Astrocyte (in vitro differentiated cells and primary cell): ENCODE measurements at places on chromosomes 7 and 10. TPM values are rescaled to one million over a fixed set of nuclear protein-coding genes. Genes with fewer than 3 reads are reported as not detected.

- H3K4me1 ChIP-seq: no peaks in the 10 kb centered on the region
- no peak for DNase-seq
- H3K36me3 ChIP-seq: no peaks in the 10 kb centered on the region
- H3K4me3 ChIP-seq: no peak overlapping the region
- H3K27ac ChIP-seq: no peak overlapping the region
Measured at GRCh38 chr7:25894002-25894901, 257.7 kb upstream of the NFE2L3 start.

DNA sequence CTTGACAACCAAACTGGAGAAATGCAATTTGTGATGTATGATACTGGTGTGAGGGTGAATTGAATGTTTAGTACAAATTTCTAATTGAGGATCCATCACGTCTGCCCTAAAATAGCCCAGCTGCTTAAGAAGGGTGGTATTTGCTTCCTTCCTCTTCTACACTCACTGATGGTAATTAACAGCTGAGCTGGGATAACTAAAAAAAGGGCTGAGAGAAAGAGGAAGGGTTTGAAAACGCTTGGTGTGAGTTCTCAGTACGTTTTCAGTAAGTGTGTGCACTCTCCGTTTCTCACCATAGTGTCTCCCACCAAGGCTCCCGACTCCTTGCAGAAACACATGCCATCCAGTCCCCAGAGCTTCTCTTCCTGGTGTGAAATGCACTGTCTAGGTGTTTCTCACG, 54.3 kb downstream of the MAP3K8 start:
- H3K27ac ChIP-seq: no peak overlapping the region
- DNase-seq: no peak
- no peak overlapping the region for H3K4me3 ChIP-seq
- peaks cover 2% of the 10 kb centered on the region for H3K27me3 ChIP-seq
- peaks cover under 1% of the 10 kb centered on the region for H3K4me1 ChIP-seq

The ARID5B gene
- total RNA-seq: 64.6 and 66.0 TPM in 2 replicates

DNA sequence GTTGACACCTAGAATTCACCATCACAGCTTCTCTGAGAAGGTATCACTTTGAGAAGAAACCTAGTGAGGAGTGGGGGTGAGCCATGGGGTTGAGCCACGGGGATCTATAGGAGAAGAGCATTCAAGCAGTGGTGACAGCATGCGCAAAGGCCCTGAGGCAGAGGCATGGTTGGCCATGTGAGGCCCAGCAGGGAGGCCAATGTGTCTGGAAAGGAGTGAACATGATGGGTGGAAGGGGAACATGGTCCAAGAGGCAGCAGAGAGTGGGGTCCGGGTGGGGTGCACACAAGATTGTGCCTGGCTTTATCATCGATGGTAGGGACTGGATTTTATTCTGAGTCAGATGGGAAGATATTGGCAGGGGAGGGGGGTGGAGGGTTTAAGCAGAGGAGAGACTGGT, 36.0 kb upstream of the LEP start:
- no peak for DNase-seq
- H3K36me3 ChIP-seq: no peaks in the 10 kb centered on the region
- peaks cover 62% of the 10 kb centered on the region for H3K27me3 ChIP-seq
- H3K4me3 ChIP-seq: no peak overlapping the region
- no peak overlapping the region for H3K27ac ChIP-seq

GRCh38 chr7:115889669-115889984, 140.9 kb downstream of the TFEC start:
- H3K4me3 ChIP-seq: no peak overlapping the region
- H3K4me1 ChIP-seq: no peaks in the 10 kb centered on the region
- H3K36me3 ChIP-seq: no peaks in the 10 kb centered on the region
- no peaks in the 10 kb centered on the region for H3K27me3 ChIP-seq
- DNase-seq: no peak

GRCh38 chr10:99234791-99235657, 628 bp downstream of the HPSE2 start:
- H3K4me1 ChIP-seq: peaks cover 9% of the 10 kb centered on the region
- H3K27me3 ChIP-seq: peaks cover 75% of the 10 kb centered on the region
- DNase-seq: no peak
- H3K27ac ChIP-seq: no peak overlapping the region

DNA sequence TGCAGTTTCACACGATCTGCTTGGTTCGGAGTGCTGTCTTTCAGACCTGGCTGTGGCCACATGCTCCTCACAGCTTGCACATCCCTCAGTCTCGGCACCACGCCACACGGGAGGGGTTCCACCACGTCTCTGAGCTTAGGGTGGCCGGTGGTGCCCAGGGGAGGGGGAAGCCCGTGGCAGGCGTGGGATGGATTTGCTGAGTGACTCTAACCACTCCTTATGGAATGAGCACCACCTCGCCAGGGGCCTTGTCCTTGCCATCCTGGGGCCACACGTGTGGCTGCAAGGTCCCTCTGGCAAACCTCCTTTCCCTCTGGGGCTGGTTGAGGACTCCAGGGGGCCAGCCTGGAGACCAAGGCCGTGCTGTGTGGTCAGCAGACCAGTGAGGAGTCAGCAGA, 29.1 kb upstream of the FAM20C start:
- H3K27me3 ChIP-seq: peaks cover 11% of the 10 kb centered on the region
- H3K4me3 ChIP-seq: no peak overlapping the region
- DNase-seq: no peak
- H3K27ac ChIP-seq: no peak overlapping the region
- no peaks in the 10 kb centered on the region for H3K4me1 ChIP-seq
- H3K36me3 ChIP-seq: no peaks in the 10 kb centered on the region

GRCh38 chr10:82609845-82610244, 734.9 kb downstream of the NRG3 start:
- H3K4me1 ChIP-seq: no peaks in the 10 kb centered on the region
- DNase-seq: no peak
- no peak overlapping the region for H3K4me3 ChIP-seq
- H3K27me3 ChIP-seq: no peaks in the 10 kb centered on the region

The SPDYE18 gene
- total RNA-seq: not detected in 2 replicates

The SMARCD3 gene
- total RNA-seq: 47.7 and 50.0 TPM in 2 replicates
